ENCODE measurements at places on chromosomes 4 and X.

DNA sequence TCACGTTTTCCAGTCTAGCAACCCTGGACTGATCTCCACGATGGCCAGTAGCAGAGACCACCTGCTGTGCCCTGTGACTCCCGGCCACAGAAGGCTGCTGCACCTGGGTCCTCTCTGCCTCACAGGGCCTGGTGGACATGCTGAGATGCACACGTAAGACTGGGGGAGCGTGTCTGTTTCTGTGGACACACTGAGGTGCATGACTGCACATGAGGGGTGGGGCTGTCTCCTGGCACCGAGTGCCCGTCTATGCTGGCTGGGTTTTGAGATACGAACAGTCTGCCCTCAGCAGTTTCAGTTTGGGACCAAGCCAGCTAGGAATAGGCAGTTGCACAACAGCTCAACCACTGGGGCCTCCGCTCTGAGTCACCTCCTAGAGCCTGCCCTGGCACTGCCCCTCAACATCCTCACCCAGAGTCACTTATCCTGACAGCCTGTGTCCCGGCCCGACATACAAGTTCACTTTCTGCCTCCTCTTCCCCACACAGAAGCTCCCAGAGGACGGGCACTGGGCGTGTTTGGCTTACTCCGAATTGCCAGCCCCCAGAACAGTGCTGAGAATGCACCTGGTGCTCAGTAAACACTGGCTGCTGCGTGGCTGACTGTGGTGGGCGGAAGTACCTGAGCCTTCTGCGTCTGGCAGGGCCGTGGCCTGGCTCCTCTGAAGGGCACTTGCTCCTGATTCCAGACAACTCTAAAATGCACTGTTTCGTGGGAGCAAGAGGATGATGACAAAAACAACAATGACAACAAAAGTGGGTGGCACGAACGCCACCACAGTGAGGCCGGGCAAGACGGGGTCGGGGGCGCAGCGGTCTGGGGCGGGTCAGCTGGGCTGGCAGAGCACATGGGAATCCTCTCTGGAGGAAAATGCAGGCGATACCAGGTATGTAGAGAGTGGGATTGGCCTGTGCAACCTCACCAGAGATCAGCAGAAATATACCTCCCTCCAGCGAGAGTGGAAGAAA is 30.9 kb downstream of the RNF212 start:
- no peak for DNase-seq

DNA sequence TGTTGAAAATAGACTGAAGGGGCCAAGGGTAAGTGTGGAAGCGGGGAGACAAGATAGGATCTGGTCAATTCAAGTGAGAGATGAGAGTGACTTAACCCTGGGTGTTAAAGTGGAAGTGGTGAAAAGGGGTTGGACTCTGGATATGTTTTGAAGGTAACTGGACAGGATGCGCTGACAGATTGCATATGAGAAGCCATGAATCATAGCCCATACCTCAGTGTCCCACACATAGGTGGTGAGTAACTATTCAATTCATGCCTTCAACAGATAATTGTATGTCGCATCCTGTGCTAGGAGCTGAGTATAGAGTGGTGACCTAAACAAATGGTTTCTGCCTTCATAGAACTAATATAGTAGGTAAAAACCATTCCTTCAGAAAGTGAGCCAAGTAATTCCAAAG is 76.7 kb downstream of the KLHL34 start:
- DNase-seq: no peak

DNA sequence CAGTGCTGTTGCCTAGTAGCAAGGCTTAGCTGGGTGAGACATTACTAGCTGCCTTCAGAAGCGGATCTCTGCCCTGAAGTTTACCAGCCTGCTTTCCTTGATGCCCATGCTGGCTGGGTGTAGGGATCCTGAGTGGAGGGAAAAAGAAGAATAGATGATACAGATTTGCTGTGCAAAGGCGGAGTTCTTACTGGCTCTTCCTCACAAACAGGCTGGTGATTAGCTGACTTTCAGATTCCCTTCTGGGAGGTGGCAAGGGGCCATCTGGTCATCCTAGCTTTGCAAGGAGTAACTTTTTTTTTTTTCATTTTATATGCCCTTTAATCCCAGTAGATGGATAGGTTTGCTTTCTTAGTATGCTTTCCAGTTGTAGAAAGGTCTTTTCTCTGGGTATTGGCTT is 44.8 kb downstream of the SMARCA5 start:
- peak; percentile 56 for DNase-seq

- no peak for DNase-seq
These were observed 52.7 kb downstream of the HTT-AS start for GRCh38 chr4:3021627-3022026.

GRCh38 chr4:39030725-39031124 is 1.5 kb downstream of the TMEM156 start:
- DNase-seq: no peak

DNA sequence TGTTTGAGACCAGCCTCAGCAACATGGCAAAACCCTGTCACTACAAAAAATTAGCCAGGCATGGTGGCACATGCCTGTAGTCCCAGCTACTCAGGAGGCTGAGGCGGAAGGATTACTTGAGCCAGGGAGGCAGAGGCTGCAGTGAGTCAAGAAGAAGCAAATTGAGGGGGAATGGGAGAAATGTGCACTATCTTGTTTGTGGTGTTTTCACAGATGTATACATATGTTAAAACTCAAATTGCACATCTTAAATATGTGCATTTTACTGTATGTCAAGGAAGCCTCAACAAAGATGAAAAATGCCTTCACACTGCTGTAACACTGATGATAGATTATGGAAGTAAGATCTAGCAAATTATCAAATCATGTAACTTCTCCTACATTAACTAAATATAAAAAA is 44.3 kb downstream of the THOC2 start:
- no peak for DNase-seq

DNA sequence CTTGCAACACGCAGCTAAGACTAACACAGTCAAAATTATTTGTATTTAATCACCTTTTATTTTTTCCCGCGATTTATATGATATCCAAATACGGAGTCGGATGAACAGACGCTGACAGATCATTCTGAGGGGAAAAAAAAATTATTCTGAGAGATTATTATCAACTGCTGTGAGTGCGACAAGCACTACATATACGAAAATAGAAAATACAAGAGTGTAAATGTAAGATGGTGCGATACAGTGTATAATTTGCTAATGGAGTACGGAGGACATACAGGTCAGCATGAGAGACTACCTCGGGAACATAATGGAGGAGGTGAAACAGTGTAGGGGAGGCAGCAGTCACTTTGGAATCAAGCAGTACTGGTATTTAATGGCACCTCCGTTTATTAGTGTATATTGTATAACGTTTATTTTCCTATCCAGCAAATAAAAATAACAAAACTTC is 2.8 kb upstream of the LIN54 start:
- peak; percentile 35 for DNase-seq

- DNase-seq: no peak
These were observed 27.8 kb downstream of the ELF4 start for GRCh38 chrX:130082244-130083106.

GRCh38 chr4:79177388-79177787 is 148.5 kb downstream of the NAA11 start:
- DNase-seq: no peak

Measured in NCI-H82 (cell line).